ENCODE measurements at places on chromosomes 12 and 14.

GRCh38 chr12:19234171-19234704 is 104.7 kb downstream of the PLEKHA5 start:
- DNase-seq = no peak

- no peak for DNase-seq
Observed at GRCh38 chr14:69464829-69465228, 19.7 kb upstream of the PLEKHD1 start.

DNA sequence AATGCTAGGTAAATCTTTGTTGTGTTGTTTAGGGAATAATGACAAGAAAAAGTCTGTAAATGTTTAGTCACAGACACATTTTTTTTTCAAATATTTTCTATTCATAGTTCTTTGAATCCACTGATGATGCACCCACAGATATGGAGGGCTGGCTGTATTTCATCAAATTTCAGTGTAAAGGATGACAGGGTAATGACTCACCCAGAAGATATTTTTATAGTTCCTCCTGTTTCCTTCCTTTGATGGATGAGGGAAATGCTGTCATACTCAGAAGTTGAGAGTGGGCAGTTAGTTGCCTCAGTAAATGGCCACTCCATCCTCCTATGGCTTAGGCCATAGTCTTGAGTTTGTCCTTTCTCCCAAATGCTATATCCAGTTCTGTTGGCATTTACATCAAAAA is 76.9 kb upstream of the REP15 start:
- no peak for DNase-seq

DNA sequence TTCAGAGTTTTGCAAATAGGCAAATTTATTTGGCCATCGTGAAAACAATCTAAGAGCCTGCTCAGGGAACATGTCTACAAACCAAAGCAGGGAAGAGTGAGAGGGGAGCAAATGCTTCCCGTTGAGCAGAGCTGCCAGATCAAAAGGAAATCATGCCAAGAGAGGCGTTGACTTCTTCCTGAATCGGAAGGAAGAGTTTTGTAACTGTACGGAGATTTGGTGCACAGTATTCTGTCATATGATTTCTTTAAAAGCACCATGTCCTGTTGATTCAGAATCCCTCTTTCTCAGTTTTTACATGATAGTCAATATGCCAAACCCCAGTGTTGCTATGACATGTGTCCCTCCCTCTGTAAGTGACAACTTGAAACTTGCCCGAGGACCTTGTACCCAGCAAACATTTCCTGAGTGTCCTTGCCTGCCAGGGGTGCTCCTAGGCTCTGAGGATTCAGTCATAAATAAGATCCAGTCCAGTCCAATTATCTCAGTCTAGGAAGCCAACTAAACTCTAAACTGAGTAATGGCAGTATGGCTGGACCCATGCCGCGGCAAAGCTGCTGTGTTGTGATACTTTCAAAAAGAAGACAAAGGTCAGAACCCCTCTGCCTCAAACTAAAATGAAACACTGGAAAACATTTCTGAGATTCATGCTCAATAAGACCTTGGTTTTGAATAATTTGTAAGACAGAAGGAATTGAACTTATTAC is 300.1 kb upstream of the FKBP4 start:
- DNase-seq = no peak

DNA sequence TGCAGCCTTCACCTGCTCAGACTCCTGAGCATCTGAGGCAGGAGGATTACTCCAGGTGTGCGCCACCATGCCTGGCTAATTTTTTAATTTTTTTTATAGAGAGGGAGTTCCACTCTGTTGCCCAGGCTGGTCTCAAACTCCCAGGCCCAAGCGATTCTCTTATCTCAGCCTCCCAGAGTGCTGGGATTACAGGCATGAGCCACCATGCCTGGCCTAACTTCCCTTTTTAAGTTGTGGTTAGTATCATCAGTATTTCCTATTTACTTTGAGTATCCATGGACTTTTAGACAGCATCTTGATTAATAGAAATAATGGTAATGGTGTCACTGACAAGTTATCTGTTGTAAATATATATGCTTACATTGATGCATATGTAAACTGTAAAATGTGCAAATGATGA is 116.9 kb downstream of the FGD4 start:
- no peak for DNase-seq

- no peak for DNase-seq
Observed at GRCh38 chr12:127731657-127732056, 535.3 kb upstream of the TMEM132C start.

DNA sequence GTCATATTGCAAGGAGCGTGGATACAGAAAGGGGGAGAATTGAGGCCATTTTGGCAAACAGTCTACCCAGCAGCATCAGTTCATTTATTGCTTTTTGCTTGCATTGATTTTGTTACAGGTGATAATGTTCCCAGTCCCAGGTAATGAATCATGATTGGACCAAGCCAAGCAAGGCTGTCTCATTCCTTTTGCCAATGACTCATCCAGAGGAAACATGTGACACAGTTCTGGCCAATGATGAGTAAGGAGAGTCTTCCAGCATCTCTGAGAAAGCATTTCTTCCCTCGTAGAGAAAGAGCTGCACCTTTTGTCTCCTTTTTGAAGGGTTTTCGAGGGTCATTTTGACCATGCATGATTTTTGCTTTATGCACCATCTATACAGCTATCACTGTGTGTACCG is 68.2 kb downstream of the SLC15A4 start:
- no peak for DNase-seq

DNA sequence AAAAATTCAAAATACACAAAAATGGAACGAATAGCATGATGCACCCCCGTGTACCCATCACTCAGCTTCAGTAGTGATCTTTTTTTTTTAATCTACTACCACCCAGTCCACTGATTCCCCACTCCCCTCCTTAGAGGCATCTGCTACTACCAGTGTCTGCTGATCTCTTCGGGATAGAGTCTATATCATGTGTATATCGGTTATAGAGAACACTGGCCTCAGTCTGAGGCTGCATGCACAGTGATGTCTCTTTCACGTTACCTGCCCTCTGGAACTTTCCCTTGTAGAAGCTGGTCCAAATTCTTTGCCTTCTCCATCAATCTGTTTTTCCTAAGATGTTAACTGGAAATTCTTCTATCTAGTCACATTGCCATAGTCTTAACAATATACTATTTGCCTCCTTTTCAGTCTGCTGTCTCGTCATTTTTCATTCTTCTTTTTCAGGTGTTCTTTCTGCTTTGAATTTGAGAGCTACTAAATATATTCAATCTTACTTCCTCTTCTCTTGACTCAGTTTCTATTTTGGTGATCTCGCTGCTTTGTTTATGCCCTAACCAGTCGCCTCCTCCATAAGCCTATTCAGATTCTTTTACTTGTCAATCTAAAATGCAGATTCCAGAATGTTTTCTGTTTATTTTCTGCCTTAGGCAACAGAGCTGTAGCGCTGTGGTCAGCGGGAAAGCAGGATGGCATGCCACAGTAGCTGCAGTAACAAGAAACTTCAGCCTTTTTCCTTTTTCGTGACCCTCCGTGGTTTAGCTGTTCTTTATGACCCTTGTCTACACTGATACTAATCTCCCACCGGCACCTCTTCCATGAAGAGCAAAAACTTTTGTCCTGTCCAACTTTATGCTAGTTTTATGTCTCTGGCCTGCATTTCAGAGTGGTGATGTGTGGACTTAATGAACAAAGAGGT is 67.0 kb downstream of the FBXW8 start:
- DNase-seq = no peak

- DNase-seq = no peak
Observed at GRCh38 chr14:68284834-68285233, 465.3 kb downstream of the RAD51B start.

GRCh38 chr12:6340032-6340638 is 1.7 kb downstream of the TNFRSF1A start:
- DNase-seq = no peak

- no peak for DNase-seq
Observed at GRCh38 chr14:23827100-23827892, 126.3 kb upstream of the DHRS4 start.

DNA sequence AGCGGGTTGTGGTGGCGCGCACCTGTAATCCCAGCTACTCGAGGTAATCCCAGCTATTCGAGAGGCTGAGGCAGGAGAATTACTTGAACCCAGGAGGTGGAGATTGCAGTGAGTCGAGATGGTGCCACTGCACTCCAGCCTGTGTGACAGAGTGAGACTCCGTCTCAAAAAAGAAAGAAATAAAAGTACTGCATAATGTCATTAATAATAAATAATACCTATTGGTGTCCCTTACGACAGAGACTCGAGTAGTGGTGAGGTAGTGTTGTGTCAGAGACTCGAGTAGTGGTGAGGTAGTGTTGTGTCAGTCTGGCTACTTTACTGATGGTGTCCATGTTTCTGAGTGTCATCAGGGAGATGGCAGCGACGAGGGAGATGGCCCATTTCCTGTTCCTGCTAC is 1.3 kb downstream of the GLS2 start:
- no peak for DNase-seq

DNA sequence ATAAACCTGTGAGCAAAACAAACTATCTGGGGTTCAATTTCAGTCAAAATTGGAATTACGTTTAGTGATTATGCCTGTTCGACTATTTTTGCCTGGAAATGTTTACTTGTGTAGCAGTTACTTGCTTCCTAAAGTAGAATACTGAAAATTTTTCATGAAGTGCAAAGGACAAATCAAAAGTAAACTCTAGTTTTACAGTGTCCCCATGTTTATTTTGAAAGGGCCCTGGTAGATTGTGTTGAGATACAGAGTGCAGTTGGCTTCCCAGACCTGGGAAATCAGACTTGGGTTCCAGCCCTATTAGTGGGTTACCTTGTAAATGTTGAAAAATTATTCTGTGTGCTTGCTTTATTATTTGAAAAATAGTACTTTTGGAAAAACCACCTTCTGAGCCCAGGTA is 17.3 kb downstream of the KLRB1 start:
- no peak for DNase-seq

GRCh38 chr14:95025218-95025617 is 132.1 kb downstream of the DICER1 start:
- DNase-seq = no peak

DNA sequence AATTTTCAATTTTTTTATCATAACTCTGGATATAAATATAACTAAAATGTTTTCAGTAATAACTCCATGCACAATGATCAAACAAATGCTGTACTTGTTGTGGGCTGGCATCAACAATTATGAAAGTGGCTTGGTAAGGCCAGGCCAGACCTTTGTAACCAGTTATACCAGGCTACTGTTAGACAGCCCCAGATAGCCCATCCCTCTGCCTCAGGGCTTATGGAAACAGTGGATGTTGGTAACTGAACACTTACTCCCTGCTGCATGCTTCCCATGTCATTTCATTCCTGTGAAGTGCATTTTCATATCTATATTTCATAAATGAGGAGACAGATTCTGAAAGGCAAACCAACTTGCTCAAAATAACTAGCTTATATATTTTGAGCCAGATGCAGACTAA is 195.0 kb downstream of the SYT1 start:
- no peak for DNase-seq

GRCh38 chr12:143964-144649 is 69.8 kb downstream of the SLC6A12 start:
- no peak for DNase-seq

- DNase-seq = no peak
Observed at GRCh38 chr12:120798696-120799095, 73.1 kb downstream of the ACADS start.

- no peak for DNase-seq
Observed at GRCh38 chr14:88129306-88130056, 124.5 kb downstream of the GPR65 start.

DNA sequence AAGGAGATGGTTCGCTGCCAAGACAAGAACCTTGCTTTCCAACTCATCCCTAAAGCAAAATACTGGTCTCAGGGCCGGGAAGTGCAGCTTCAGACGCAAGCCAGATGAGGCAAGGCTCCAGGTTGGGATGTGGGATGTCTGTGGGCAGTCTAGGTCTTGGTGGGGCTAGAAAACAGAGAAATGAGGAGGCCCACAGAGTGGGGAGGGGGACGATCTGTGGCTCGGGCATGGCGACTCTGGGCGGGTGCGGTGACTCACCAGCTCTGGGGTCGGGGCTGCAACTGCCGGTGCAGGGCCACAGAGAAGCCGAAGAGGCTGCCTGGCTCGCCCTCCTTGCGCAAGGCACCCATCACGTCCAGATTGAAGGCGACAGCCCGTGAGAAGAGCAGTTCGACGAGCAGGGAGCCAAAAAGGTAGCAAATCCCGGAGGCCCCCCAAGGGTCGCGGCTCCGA is 459 bp downstream of the ITGA7 start:
- no peak for DNase-seq

- DNase-seq = no peak
Observed at GRCh38 chr12:124938587-124938986, 24.1 kb upstream of the UBC start.

DNA sequence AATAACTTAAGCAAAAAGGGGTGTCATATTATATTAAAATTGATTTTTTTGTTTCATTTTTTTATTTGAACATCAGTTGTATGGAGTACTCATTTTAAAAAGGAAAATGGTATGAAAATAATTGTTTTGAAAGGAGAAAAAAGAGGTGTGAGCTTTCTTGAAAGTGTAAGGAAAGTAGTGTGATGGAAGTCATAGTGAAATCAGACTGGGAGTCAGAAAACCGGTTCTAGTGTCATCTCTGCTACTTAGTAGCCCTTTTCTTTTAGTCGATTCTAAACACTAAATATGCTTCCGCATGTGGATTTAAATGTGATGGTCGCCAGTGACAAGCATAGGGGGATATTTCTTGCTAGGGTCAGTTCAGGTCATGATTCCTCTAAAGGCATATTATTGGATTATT is 1.8 kb upstream of the DYRK2 start:
- DNase-seq = no peak

DNA sequence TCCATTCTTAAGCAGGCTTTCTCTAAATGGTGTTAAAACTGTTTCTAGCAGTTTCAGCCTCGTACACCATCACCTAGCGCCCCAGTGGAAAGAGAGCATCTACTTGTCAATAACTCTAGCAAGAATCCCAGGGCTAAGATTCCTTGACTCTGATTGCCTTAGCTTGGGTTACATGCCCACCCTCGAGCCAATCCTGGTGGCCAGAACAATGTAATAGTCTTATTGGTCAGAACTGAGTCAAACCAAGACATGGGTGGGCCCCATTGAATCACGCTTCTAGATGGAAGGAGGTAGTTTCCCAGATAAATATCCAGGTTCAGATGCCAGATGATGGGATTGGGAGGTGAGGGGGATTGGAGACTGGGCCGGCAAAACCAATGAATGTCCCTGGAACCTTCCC is 55.9 kb upstream of the MED13L start:
- DNase-seq = no peak

DNA sequence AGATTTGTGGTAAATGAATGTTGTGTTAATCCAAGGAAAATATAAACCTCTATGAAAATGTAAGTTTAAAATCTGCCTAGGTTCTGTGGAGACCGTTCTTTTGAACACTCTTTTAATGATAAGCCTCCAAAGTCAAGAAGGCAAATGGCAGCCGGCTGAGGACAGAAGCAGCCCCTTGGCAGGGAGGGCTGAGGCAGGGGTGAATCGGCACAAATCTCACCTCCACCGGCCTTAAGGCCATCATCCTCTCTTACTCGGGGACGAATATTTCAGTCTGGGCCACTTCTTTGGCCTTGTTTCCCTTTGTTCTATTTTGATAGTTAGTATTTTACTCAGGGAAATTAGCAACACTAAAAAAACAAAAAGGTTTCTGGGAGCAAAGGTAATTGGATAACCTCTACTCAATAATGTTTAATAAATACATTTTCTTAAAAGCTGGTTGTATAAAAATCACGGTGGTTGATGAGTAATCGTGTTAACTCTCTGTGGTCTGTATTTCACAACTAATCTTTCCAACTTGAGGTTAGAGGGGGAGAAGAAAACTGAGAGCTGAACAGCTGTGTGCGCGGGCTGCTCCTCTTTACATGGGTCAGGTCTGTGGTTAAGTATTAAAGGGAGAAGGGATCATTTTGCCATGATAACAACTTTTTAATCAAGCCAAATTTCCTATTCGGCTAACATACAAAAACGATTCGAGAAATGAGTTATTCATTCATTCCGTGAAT is 18.6 kb downstream of the LGMN start:
- no peak for DNase-seq

- DNase-seq = no peak
Observed at GRCh38 chr12:25771041-25771440, 187.4 kb upstream of the RASSF8 start.
